ENCODE measurements at places on chromosomes 2 and 18.

- no peak for DNase-seq
These were observed 3.8 kb upstream of the ALS2 start for GRCh38 chr2:201784563-201784962.

- DNase-seq: no peak
These were observed 124.8 kb downstream of the DYM start for GRCh38 chr18:49335677-49336076.

DNA sequence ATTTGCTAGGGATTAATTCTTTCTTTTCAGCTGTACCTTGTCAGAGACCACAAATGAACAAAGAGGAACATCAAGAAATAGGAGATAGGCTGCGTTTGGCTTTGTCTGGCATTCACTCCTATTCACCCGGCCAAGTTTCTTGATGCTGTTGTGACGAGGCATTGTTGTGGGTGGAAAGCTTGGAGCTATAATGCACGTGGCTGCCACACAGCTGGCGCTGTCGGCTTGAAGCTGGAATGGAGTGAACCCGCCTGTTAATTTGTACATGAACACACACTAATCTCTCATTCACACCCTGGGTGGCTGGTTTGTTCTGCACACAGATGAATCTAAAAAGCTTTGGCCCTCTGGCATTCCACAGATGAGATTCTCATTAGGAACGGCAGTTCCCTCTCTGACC, 274.9 kb upstream of the GYPC start:
- no peak for DNase-seq

GRCh38 chr2:157355618-157356017, 30.0 kb upstream of the ERMN start:
- no peak for DNase-seq

GRCh38 chr2:232970051-232970450, 43.0 kb downstream of the NGEF start:
- no peak for DNase-seq

GRCh38 chr2:118046634-118047210, 32.9 kb upstream of the CCDC93 start:
- DNase-seq: no peak

DNA sequence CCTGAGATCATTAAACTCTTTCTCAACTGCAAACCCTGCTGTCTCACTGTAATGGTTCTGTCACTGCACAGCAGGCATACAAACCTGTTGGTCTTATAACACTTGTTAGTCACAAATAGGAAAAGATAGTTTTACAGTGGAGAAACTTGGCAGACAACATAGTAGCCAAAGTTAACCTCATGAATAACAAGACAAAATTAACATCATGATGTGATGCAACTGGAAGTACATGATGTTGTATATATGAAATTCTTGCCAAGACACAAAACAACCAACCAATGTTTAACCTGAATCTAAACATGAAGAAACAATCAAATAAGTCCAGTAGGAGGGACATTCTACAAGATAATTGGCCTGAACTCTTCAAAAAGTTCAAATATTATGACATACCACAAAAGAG, 189.3 kb downstream of the RNF152 start:
- no peak for DNase-seq

GRCh38 chr2:173654161-173654895, 299.7 kb downstream of the CDCA7 start:
- DNase-seq: no peak

- DNase-seq: no peak
These were observed 68.7 kb downstream of the NETO1 start for GRCh38 chr18:72799106-72799505.
